Inflammatory macrophage (primary cell): ENCODE measurements at places on chromosomes 16 and 17.

DNA sequence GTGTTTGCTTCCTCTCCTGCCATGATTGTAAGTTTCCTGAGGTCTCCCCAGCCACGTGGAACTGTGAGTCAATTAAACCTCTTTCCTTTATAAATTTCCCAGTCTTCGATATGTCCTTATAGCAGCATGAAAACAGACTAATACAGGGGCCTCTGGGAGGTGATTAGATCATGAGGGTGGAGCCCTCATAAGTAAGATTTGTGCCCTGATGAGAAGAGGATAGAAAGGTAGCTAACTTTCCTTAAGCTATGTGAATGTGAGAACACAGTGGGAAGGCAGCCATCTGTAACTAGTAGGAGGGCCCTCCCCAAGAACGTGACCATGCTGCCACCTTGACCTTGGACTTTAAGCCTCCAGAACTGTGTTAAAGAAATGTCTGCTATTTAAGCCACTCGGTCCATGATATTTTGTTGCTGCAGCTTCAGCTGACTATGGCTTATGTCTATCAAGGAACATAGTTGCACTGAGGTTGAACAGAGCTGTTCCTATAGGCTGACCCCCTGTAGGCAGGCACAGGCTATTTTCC is 30.7 kb downstream of the WWOX start:
- DNase-seq, result no peak

GRCh38 chr16:12260647-12261262 is 284.2 kb downstream of the SNX29 start:
- no peak for DNase-seq

DNA sequence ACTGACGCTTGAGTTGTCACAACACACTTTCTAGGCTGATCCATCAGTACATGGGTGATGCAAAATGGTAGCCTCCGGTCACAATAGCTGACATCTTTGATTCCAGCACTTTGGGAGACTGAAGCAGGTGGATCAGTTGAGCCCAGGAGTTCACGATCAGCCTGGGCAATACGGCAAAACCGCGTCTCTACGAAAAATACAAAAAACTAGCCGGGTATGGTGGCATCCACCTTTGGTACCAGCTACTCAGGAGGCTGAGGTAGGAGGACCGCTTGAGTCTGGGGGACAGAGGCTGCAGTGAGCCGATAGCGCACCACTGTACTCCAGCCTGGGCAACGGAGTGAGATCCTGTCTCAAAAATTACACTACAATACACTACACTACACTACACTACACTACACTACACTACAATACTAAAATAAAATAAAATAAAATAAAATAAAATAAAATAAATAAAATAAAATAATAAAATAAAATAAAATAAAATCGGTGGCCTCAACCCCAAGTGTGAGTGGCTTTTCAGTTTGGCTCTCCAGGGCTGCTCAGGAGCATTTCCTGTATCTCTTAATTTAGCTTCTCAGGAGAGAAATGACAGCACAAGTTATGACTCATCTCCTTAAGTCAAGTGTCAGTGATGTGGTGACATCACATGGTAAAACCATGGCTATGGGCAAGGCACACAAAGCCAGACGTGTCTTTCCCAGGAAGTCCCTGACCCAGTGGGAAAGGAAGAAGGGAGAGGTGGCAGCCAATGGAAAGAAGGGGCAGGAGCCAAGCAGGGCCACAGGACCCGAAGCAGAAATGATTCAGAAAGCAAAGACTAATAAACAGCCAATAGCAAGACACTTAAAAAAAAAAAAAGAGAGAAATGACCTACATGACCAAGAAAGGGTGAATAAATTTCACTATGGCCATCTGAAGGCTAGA is 75.3 kb upstream of the TBC1D3K start:
- DNase-seq, result peak; percentile 89

GRCh38 chr17:4509923-4510617 is 11.4 kb downstream of the SPNS2 start:
- peak; percentile 13 for DNase-seq

GRCh38 chr16:78443542-78444364 is 344.3 kb downstream of the WWOX start:
- peak; percentile 24 for DNase-seq

GRCh38 chr17:48738803-48739526 is 10.4 kb upstream of the HOXB13 start:
- DNase-seq, result no peak

DNA sequence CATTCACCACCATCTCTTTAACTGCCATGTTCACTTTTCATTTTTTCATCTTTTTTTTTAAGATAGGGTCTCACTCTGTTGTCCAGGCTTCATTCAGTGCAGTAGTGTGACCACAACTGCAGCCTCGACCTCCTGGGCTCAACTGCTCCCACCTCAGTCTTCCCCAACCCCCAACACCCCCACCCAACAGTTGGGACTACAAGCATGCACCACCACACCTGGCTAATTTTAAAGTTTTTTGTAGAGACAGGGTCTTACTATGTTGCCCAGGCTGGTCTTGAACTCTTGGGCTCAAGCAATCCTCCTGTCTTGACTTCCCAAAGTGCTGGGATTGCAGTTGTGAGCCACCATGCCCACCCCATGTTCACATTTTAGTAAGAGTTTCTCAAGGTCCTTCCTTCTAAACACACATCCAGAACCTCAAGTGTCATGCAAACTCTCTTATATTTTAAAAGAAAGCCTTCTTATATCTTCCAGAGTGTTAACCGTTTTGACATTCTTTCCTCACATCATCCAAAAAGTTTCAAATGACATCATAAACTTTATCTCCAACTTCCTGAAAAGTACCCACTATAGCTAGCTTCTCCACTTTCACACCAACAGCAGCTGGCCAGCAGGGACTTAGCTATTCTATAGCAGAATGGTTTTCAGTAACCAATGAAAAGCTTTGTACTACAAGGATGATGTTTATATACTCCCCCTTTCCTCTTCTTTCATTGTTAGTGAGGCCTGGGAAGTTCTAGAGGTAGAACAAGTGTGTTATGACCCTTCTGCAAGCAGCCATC is 49.3 kb downstream of the TRAF4 start:
- peak; percentile 48 for DNase-seq

DNA sequence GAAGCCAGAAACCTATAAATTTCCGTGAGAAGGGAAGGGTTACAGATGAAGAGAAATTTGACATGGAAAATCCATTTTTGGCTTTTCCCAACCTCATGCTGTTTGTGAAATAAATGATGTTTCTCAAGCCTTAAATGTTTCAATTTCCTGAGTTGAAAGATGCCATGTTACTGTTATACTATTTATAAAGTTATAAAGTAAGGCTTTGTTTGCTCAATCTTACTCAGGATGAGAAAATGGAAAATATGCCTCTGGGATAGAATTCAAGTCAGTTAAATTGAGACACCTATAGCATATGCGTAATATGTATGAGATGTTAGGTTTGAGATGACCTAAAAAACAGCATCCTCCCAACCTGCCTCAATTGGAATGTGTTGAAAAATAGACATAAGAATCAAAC is 19.9 kb upstream of the FAM20A start:
- no peak for DNase-seq

DNA sequence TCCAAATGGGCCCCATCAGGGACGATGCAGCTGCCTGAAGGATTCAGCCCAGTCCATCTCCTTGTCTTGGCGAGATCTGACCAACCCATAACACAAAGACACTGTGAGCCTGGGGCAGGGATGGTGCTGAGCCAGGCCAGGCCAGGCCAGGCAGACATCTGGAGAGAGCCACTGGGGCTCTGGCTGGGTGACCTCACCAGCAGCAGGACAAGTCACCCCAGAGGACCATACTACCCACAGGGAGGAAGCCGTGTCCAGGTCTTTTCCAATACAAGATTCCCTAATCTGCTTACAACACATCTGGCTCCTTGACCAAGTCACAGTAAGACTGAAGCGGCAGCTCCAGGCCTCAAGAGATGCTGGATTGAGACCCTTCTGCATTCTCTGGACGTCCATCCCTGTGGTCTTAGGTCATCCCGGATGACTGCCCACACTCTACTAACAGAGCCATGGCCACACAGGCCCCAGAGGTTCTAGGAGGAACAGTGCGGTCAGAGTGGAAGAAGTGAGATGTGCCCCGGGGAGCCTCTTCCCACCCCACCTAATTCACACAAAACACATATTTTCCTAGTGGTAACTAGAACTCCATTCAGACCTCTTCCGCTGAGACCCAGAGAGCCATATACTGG is 81.8 kb upstream of the RCVRN start:
- DNase-seq, result no peak

GRCh38 chr16:3486506-3487215 is 8.6 kb downstream of the C16orf90 start:
- no peak for DNase-seq

DNA sequence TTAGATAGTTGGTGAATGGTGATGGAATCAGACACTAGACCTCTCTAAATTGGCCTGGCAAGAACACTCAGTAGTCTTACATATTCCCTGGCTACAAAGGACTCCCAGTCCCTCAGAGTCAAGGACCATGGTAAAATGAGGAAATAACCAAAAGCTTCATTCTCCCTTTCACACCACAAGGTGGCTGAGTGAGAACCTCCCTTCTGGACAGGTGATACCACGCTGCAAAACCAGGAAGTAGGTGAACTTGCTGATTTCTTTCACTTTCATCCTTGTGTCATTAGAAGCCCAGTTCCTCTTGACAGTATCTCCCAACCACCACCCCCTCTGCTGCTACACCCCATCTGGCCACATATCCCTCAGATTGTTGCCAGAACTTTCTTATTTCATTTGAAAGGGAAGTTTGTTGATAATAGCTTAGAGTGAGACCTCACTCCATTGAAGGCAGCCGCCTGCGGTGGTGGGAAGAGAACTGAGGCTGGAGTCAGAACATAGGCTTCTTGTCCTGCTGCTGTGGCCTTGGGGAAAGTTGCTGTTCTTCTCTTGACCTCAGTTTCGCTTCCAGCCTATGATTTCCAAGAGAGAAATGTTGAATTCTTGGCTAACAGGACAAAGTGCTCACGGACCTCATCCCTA is 290.6 kb upstream of the CCL2 start:
- peak; percentile 14 for DNase-seq

- no peak for DNase-seq
Measured at GRCh38 chr17:18028114-18028951, 10.6 kb downstream of the ATPAF2 start.

- peak; percentile 51 for DNase-seq
Measured at GRCh38 chr16:72924927-72925630, 122.8 kb downstream of the ZFHX3 start.

GRCh38 chr16:60739737-60740683 is 1296.2 kb downstream of the CDH8 start:
- no peak for DNase-seq

DNA sequence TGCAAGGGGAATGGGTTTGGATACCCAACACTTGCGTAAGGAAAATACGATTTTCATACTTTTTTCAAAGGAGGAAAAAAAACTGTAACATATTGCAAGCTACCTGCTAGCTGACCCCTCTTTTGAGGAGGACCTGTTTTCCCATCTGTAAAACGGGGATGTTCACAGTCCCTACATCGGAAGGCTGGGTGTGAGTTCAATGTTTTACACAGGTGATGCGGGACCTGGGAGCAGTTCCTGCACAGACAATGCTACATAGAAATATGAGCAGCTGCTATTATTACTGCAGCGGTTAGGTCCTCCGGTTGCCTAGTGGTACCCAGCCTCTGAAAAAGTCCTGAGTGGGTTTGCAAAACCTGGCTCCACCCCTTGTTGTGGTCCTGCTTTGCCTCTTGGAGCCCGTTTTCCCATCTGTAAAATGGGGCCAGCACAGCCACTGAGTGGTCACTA is 3.5 kb downstream of the SOCS1 start:
- no peak for DNase-seq

GRCh38 chr17:42017866-42018200 is 594 bp upstream of the DNAJC7 start:
- no peak for DNase-seq

- DNase-seq, result no peak
Measured at GRCh38 chr16:65950211-65950610, 416.3 kb upstream of the CDH5 start.

DNA sequence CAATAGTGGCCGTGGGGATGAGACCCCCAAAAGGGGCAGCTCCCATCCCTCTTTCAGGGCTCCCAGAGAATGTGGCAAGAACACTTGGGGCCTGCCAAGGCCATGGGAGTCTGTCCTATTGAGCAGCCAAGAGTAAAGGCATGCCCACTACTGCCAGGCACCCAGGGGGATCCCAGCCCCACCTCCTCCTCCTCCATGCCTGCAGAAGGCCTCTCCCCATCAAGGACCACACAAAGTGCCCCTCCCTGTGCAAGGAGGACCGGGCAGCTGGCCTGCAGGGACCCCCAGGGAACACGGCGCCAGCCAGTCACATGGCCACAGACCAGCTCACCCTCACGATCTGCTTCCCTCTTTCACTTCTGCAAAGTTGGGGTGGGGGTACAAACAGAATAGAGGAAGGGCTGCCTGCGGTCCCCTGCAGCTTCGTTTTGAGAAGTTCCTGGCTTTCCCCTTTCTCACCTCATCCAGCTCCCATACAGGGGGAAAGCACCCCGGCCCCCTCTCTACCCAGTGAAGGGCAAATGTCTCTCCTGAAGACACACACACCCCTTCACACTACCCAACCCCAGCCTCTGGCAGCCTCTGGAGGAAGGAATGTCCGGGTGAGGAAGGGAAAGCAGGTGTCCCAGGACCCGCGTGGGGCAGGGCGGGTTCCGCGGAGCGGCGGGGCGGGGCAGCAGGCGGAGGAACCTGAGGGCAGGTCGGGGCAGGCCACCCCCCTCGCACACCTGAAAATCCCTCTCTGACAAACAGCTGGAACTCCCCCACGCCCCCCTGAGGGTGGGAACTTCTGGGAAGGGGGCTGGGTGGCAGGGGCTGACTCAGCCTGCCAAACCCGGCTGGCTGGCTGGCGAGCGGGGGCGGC is 2.0 kb downstream of the PPP1R9B start:
- peak; percentile 91 for DNase-seq

DNA sequence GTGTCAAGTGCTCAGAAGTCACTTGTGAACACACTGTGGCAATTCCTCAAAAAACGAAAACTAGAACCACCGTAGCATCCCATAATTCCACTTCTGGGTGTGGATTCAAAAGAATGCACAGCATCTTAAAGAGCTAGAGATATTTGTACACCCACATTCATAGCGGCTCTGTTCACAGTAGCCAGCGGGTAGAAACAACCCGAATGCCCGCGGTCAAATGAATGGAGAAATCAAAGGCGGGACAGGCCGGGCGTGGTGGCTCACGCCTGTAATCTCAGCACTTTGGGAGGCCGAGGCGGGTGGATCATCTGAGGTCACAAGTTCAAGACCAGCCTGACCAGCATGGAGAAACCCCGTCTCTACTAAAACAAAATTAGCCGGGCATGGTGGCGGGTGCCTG is 337.5 kb downstream of the SEC14L1 start:
- peak; percentile 30 for DNase-seq

- DNase-seq, result no peak
Measured at GRCh38 chr16:81095653-81095952, 592 bp downstream of the GCSH start.

- DNase-seq, result no peak
Measured at GRCh38 chr17:14133104-14133503, 63.8 kb downstream of the COX10 start.

GRCh38 chr16:30523768-30524574 is 2.4 kb downstream of the ZNF768 start:
- no peak for DNase-seq

DNA sequence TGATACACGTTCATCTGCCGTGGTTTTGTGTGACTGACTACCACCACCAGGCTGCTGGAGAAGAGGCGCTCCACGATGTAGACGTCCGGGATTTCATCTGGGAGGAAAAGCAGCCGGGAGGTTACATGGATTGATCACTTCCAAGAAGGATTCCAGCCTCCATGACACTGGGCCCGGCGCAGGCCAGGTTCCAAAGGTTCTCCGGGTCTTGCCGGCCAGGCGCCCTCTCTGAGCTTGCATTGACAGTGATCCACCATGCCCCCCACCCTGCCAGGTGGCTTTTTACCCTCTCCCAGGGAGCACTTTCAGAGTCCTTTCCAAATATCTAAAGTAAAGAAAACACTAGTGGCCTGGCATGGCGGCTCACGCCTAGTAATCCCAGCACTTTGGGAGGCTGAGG is 6.5 kb downstream of the WIPI1 start:
- no peak for DNase-seq
